SJSA1 (cell line): ENCODE measurements at places on chromosomes 3 and 15. TPM values are rescaled to one million over a fixed set of nuclear protein-coding genes. Genes with fewer than 3 reads are reported as not detected.

GRCh38 chr3:38139652-38140051 is 1.2 kb downstream of the MYD88 start:
- H3K4me1 ChIP-seq: peaks cover 20% of the 10 kb centered on the region
- peak; percentile 5 for DNase-seq
- no peak overlapping the region for H3K27ac ChIP-seq
- peak overlapping the region; percentile 83 for H3K4me3 ChIP-seq
- H3K27me3 ChIP-seq: no peaks in the 10 kb centered on the region
- H3K36me3 ChIP-seq: peaks cover 16% of the 10 kb centered on the region

- no peaks in the 10 kb centered on the region for H3K36me3 ChIP-seq
- H3K4me3 ChIP-seq: no peak overlapping the region
- no peak overlapping the region for H3K27ac ChIP-seq
- H3K4me1 ChIP-seq: peaks cover 32% of the 10 kb centered on the region
Observed at GRCh38 chr3:17025594-17026139, 140.9 kb downstream of the PLCL2 start.

DNA sequence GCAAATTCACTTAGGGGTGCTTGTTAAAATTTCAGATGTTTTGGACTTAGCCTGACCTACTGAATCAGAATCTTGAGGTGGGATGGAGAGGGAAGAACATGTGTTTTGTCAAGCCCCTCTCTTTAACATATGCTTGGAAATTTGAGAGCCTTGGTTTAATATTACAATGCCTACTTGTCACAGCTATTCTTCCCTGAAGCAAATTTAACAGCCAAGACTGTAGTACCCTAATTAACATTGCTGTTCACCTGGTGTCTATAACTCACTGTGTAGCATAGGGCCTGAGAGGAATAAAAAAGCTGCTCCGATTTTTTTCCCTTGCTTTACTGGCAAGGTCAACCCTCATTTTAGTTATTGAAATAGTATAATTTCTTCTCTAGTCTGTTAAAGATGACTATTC is 880.1 kb downstream of the CADM2 start:
- no peaks in the 10 kb centered on the region for H3K27me3 ChIP-seq
- no peaks in the 10 kb centered on the region for H3K36me3 ChIP-seq
- H3K4me1 ChIP-seq: no peaks in the 10 kb centered on the region
- no peak overlapping the region for H3K4me3 ChIP-seq
- no peak overlapping the region for H3K27ac ChIP-seq

DNA sequence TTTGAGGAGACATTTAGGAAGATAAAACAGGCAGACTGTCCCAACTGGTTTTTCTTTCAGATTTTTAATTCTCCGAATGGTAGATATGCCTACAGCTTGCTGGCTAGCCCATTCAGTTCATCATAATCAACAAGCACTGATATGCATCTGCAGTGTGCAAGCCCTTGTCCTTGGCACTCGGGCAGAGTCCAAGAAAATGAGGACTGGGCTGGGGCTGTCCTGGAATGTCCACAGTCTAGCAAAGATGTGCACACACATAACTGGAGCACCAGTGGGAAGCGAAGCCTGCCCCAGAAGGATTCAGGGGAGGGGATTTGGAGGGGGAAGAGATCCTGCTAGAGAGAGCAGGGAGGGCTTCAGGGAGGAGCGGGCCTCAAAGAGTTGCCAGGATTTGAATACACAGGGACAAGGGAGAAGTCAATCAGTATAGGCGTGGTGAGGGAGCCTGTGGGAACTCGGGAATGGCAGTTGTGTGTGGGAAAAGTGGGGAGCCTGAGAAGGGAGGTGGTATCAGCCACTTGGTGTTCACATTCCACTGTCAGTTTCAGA is 8.7 kb downstream of the FAH start:
- H3K27me3 ChIP-seq: no peaks in the 10 kb centered on the region
- peaks cover 21% of the 10 kb centered on the region for H3K36me3 ChIP-seq
- H3K4me3 ChIP-seq: no peak overlapping the region
- DNase-seq: no peak
- no peak overlapping the region for H3K27ac ChIP-seq
- peaks cover 9% of the 10 kb centered on the region for H3K4me1 ChIP-seq

GRCh38 chr3:198081421-198081844 is 121.4 kb downstream of the LMLN start:
- H3K27me3 ChIP-seq: peaks cover 48% of the 10 kb centered on the region
- H3K4me3 ChIP-seq: no peak overlapping the region
- no peak overlapping the region for H3K27ac ChIP-seq
- peaks cover 15% of the 10 kb centered on the region for H3K4me1 ChIP-seq
- no peak for DNase-seq
- H3K36me3 ChIP-seq: no peaks in the 10 kb centered on the region

GRCh38 chr3:107978131-107979055 is 112.4 kb downstream of the CD47 start:
- no peak overlapping the region for H3K27ac ChIP-seq
- H3K4me1 ChIP-seq: no peaks in the 10 kb centered on the region
- no peaks in the 10 kb centered on the region for H3K27me3 ChIP-seq
- DNase-seq: no peak
- H3K4me3 ChIP-seq: no peak overlapping the region

GRCh38 chr3:156801746-156802145 is 24.4 kb upstream of the LEKR1 start:
- DNase-seq: no peak
- H3K27ac ChIP-seq: no peak overlapping the region
- no peak overlapping the region for H3K4me3 ChIP-seq
- H3K36me3 ChIP-seq: no peaks in the 10 kb centered on the region

GRCh38 chr3:133440652-133441051 is 40.8 kb downstream of the BFSP2 start:
- no peaks in the 10 kb centered on the region for H3K27me3 ChIP-seq
- H3K27ac ChIP-seq: 0 out of 2 replicates have a peak overlapping the region, but pooled peaks have one; percentile 24

DNA sequence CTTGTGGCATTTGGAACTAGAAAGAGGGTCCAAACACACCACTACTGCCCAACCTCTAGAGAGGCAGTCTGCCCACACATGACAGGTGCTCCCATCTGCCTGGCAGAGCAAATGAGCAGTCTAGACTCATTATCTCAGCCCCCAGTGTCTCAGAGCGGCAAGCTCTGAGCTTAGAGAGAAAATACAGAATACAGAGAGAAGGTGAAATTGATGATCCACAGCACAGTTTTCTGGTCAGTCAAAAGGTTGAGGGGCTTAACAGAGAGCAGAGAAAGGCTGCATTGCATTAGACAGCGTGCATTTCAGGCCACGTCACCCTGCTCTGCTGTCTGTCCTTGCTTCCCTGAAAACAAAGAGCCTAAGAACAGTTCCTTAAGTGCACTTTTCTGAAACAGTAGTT is 135.1 kb downstream of the KCNMB2 start:
- no peaks in the 10 kb centered on the region for H3K27me3 ChIP-seq
- no peak overlapping the region for H3K27ac ChIP-seq
- no peak for DNase-seq
- H3K36me3 ChIP-seq: no peaks in the 10 kb centered on the region
- H3K4me3 ChIP-seq: no peak overlapping the region
- H3K4me1 ChIP-seq: no peaks in the 10 kb centered on the region

- H3K4me3 ChIP-seq: no peak overlapping the region
- no peak for DNase-seq
- no peak overlapping the region for H3K27ac ChIP-seq
- peaks cover 26% of the 10 kb centered on the region for H3K27me3 ChIP-seq
- no peaks in the 10 kb centered on the region for H3K4me1 ChIP-seq
Observed at GRCh38 chr3:65338571-65338970, 650.8 kb upstream of the ADAMTS9 start.

DNA sequence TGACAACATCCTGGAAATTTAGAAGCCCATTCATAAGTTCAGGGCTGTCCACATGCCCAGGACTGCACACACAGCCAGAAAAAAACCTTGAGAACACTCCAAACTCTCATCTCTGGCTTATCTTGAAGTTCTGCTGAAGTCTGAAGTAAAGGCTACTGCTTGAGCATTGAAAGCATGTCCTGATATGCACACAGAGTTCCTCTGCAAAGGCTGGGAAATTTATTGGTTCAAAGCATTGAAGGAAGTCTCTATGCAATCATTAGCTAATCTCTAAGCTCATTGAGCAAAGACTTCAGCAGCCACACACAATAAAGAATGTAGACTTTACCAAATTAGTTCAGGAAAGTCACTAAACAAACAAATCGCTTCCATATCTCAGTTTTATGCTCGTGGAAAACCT is 162.0 kb upstream of the STT3B start:
- no peaks in the 10 kb centered on the region for H3K36me3 ChIP-seq
- H3K27me3 ChIP-seq: no peaks in the 10 kb centered on the region
- H3K27ac ChIP-seq: no peak overlapping the region
- DNase-seq: no peak

DNA sequence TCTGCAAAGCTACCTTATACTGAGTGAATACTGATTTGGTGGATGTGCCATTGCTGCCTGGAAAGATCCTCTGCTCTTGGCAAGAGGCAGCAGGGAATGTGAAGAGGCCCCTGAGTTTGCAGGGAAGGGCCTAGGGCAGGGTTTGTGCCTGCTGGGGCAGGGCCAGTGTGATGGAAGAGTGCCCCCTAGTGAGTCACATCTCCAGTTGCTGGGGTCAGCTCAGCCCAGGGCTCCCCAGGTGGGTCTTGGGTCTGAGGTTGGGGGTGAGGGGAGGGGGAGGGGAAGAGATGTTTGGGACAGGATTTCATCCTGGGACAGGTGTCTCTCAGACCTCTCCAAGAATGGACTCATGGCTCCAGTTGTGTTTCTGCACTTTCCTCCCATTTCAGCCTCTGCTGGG is 4.1 kb upstream of the AMOTL2 start:
- H3K36me3 ChIP-seq: peaks cover 8% of the 10 kb centered on the region
- peaks cover 12% of the 10 kb centered on the region for H3K4me1 ChIP-seq
- H3K4me3 ChIP-seq: no peak overlapping the region

DNA sequence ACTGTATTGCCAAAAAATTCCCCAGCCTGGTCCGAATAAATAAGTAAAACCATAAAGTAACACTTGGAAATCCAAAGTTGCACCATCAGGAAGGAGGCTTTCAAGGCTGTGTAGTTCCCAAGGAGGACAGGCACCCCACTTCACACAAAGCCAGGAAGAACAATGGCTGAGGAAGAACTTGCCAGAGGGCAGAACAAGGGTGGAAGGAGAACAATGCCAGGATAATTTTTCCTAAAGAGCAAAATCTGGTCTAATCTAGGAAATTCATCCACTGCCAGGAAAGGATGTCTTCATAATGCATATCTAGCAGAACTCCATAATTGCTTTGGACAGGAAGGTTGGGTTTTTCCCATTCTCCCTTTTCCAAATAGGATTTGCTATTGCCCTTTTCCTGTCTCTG is 15.7 kb upstream of the ARID3B start:
- H3K4me1 ChIP-seq: peaks cover 21% of the 10 kb centered on the region
- H3K27ac ChIP-seq: peak overlapping the region; percentile 30
- H3K36me3 ChIP-seq: no peaks in the 10 kb centered on the region
- H3K4me3 ChIP-seq: no peak overlapping the region

DNA sequence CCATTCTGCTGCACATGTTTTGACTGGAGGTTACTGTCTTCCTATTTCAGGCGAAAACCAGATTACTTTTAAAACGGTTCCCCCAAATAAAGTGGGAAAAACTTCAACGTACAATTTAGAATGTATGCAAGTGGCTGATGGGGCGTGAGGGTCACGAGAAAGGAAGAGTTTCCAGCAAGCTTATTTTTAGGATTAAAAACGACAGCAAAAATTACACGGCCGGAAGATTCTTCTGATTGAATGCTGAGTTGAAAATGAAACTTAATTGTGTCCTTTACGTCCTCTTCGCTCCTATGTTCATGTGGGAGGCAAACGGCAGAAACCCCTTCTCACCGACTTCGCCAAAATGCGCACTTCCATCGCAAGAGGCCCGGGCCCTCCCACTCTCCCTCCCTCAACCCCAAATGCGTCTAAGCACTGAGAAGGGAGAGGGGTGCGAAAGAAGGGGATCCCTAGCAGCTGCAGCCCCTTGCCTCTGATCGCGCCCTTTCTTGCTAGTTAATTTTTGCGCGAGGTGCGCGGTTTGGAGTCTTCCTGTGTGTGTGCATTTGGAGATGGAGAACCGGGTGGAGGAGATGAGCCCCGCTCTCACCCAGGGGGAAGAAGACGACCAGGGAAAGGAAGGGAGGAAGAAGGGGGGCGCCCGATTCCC is 656 bp downstream of the CD47 start:
- H3K27ac ChIP-seq: peak overlapping the region; percentile 89
- H3K36me3 ChIP-seq: peaks cover 18% of the 10 kb centered on the region
- H3K4me1 ChIP-seq: peaks cover 32% of the 10 kb centered on the region
- H3K4me3 ChIP-seq: peak overlapping the region; percentile 99

DNA sequence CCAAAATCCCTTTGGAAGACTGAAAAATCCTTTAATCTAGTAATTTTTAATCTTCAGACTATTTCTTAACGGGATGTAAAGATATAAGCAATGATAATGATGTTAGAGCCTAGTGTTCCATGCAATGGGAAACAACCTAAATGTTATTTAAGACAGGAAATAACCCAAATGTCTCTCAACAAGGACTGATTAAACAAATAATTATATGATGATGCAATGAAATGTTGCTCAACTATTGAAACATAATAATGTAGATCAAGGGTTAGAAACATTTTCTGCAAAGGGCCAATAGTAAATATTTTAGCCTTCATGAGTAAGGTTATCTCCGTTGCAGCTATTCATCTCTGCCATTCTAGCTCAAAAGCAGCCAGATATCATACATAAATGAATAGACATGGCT is 275.4 kb downstream of the NEK10 start:
- H3K4me3 ChIP-seq: no peak overlapping the region
- H3K27me3 ChIP-seq: no peaks in the 10 kb centered on the region
- H3K27ac ChIP-seq: no peak overlapping the region
- DNase-seq: no peak
- H3K4me1 ChIP-seq: 0 out of 2 replicates have a peak, but pooled peaks cover 3% of the 10 kb centered on the region

DNA sequence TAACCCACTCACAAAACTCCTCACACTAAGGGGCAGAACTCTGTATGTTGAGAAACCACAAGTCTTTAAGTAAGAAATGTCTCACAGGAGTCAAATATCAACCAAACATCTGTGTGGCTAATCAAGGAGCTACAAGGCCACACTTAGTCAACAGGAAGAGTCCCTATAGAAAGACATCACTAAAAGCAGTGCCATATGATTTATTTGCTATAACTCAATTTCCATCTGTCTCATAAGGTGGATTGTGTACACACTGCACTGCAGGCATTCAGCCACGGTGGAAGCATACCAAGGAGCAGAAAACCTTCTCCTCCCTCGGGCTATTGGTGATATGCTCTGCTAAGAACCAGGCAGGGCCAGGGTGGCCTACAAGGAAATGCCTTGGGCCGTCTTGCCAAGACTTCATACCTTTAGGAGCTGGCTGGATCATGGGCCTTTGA is 197.6 kb upstream of the CFAP20DC start:
- no peaks in the 10 kb centered on the region for H3K36me3 ChIP-seq
- H3K4me3 ChIP-seq: no peak overlapping the region
- H3K27ac ChIP-seq: no peak overlapping the region
- H3K4me1 ChIP-seq: peaks cover 60% of the 10 kb centered on the region
- no peaks in the 10 kb centered on the region for H3K27me3 ChIP-seq
- DNase-seq: no peak

GRCh38 chr3:14489641-14490040 is 50.5 kb downstream of the GRIP2 start:
- H3K4me3 ChIP-seq: no peak overlapping the region
- H3K36me3 ChIP-seq: peaks cover 58% of the 10 kb centered on the region
- DNase-seq: no peak
- H3K27me3 ChIP-seq: no peaks in the 10 kb centered on the region
- H3K4me1 ChIP-seq: peaks cover 70% of the 10 kb centered on the region

KCNH8 gene
- total RNA-seq: not detected in 2 replicates

RETNLB gene
- total RNA-seq: not detected in 2 replicates

TMEM207 gene
- not detected in 2 replicates for total RNA-seq

SUCNR1 gene
- total RNA-seq: 0.05 TPM in 1 of 2 replicates, not detected in the other

TTLL13 gene
- total RNA-seq: not detected in 2 replicates

HRH1 gene
- total RNA-seq: 15.9 and 21.9 TPM in 2 replicates

VEPH1 gene
- total RNA-seq: 1.7 and 14.3 TPM in 2 replicates

ALDH1L1 gene
- not detected in 2 replicates for total RNA-seq

ZNF80 gene
- not detected in 2 replicates for total RNA-seq

GCHFR gene
- 0.22 and 1.4 TPM in 2 replicates for total RNA-seq

GOLGA8J gene
- total RNA-seq: not detected in 2 replicates

IQCF5 gene
- not detected in 2 replicates for total RNA-seq

POPDC2 gene
- 0.97 TPM in 1 of 2 replicates, not detected in the other for total RNA-seq

SYNPR gene
- not detected in 2 replicates for total RNA-seq

RARRES1 gene
- 0.66 and 4.9 TPM in 2 replicates for total RNA-seq

SLC27A2 gene
- 0.13 TPM in 1 of 2 replicates, not detected in the other for total RNA-seq

KLHL40 gene
- not detected in 2 replicates for total RNA-seq
